ENCODE measurements at places on chromosomes 16 and 17.
A peak's percentile ranks its signal among the peaks of the same experiment; 100 is the strongest.

DNA sequence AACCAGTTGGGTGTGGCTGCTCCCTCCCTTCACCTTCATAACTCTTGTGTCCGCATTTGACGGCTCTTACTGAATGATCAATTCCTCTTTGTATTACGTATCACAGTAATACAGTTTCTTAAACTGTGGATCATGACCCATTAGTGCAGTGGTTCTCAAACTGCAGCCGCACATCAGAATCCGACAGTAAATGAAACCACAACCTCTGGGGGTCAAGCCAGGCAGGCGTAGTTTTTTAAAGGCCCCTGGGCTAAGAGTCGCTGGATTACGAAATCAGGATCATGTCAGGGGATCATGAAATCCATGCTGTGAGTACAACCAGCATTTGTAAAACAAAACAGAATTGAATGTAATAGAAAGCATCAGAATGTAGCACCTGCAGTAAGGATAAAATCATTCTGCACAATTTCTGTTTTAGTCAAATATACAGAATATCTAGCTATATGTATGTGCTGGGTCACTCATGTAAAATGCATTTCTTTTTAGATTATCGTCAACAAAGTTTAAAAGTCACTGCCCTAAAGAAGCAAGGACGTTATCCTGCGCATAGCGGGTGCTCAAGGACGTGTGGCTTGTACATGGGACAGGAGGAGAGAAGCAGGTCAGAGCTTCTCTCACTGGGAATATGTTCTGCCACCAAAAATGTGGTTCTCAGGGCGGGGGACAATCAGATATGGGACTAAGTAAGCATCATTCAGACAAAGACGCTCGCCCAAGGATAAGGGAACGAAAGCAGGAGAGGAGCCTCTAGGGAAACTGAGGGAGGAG lies 113.1 kb downstream of the ZFHX3 start:
- no peak for DNase-seq

GRCh38 chr17:15346066-15346595 lies 4.7 kb upstream of the TEKT3 start:
- DNase-seq, result no peak

- DNase-seq, result no peak
Measured at GRCh38 chr16:5905935-5906334, 808.3 kb upstream of the EEF2KMT start.

GRCh38 chr17:44095647-44096496 lies 25.3 kb downstream of the G6PC3 start:
- peak; percentile 41 for DNase-seq

DNA sequence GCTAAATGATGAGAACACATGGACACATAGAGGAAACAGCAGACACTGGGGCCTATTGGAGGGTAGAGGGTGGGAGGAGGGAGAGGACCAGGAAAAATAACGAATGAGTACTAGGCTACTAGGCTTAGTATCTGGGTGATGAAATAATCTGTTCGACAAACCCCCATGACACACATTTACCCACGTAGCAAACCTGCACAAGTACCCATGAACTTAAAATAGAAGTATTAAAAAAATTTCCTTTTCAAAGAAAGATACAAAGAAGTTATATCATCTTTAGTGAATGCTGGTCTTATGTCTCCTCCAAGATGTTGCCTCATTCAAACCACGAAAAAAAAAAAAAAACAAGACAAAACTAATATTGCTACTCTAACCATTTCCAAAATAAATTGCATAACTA lies 31.7 kb downstream of the MBTD1 start:
- DNase-seq, result no peak

GRCh38 chr17:55238931-55239297 lies 25.8 kb upstream of the HLF start:
- no peak for DNase-seq

Data from SIG-M5 (cell line).